Urinary bladder (tissue), 4 donors: ENCODE measurements at places on chromosomes 5 and 9.

DNA sequence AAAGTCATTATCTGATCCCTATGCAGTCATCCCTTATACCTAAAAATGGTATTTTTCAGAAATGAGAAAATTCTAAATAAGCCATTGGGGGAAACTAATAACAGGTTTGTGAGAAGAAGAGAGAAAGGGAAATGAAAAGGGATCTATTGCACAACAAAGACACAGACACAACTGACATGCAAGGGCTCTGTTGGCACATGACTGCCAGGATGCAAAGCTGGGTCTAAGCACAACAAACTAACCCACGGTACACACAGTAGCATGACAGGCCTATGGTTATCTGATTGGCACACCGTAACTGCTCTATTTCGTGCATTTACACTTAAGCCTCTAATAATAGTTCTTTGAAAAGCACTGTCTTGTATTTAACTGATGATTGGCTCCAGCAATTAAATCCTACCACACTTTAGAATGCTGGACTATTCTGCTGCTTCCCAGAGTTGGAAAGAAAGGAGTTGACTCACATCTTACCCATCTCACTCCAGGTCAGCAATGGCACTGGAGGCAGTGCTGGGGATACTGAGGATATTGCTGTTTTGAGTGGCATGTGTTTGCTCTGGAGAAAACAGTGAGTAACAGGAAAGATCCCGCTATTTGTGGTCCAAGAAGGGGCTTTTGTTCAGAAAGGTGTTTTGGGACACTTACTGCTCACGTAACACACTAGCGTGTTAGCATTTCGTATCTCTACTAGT lies 328.3 kb downstream of the GLIS3 start:
- no peak for DNase-seq

DNA sequence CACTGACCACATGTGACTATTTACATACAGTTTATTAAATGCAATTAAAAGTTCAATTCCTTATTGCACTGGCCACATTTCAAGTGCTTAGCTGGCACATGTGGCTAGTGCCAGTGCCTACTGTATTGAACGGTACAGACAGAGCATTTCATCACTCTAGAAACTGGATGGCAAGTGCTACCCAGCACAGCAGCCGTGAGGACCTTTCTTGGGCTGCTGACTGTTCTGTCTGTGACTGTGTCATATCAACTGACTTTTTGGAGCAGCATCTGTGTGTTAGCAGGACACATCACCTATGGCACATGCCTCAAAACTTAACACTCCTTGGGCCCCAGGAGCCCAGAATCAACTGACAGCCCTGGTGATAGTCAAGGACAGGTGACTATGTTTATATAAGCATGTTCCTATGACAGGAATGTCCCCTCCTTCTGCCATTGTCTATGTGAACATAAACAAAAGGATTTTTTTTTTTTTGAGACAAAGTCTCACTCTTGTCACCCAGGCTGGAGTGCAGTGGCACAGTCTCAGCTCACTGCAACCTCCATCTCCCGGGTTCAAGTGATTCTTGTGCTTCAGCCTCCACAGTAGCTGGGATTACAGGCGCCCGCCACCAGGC lies 8.9 kb downstream of the IRF1 start:
- DNase-seq: no peak

DNA sequence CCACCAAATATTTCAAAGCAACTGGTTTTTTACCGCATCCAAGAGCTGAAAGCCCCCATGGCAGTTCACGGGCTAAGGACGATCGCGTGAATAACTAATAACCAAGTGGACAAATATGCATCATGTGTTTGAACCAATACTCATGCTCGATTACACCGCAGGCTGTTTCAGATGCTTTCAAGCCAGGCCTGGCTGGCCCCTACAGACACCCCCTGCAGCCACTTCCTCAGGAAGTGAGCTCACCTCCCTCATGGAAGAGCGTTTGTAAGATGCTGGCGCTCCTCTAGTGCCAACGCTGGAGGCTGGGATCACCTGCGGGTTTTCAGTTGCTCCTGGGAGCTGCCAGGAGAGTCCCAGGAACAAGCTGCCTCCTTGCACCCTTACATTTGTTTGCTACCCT lies 53.9 kb upstream of the PTCH1 start:
- no peak for DNase-seq

GRCh38 chr5:111942661-111943401 lies 185.8 kb upstream of the NREP start:
- no peak for DNase-seq

DNA sequence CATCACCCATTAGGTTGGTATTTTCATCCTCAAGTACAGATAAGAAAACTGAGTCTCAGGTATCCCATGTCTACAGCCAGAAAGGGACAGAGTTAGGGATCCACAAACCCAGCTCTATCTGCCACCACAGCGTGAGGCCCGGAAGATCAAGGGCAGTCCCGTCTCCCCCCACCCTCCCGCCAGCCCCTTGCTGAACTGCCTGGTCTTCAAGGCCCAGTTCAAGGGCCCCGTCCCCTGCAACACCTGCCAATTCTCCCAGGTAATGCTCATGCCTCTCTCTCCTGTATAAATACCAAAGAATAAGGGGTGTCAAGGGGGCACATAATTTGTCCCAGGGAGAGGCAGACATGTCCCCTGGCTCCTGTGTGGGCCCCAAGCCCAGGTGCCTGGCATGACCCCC lies 50.7 kb downstream of the AK8 start:
- DNase-seq: no peak

- DNase-seq: no peak
These were observed 681 bp downstream of the PPWD1 start for GRCh38 chr5:65563777-65564176.

DNA sequence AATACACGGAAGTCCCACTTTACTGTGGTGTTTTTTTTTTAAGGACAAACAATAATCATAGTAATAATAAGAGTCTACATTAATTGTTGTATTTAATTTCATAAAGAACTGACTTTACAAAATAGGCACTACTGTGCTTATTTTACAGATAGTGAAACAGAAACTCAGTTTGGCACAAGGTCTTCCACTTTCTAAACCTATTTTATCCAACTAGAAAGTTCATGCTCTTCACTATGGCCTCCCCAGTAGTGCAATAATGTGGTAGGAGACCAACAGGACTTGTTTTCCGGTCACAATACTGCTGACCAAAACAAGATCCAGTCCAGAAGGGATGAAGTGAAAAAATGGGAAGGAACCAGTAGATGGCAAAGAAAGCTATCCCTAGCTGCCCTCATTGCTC lies 531.6 kb downstream of the CAAP1 start:
- DNase-seq: no peak

- no peak for DNase-seq
These were observed 62.2 kb downstream of the RAD23B start for GRCh38 chr9:107345327-107345726.

DNA sequence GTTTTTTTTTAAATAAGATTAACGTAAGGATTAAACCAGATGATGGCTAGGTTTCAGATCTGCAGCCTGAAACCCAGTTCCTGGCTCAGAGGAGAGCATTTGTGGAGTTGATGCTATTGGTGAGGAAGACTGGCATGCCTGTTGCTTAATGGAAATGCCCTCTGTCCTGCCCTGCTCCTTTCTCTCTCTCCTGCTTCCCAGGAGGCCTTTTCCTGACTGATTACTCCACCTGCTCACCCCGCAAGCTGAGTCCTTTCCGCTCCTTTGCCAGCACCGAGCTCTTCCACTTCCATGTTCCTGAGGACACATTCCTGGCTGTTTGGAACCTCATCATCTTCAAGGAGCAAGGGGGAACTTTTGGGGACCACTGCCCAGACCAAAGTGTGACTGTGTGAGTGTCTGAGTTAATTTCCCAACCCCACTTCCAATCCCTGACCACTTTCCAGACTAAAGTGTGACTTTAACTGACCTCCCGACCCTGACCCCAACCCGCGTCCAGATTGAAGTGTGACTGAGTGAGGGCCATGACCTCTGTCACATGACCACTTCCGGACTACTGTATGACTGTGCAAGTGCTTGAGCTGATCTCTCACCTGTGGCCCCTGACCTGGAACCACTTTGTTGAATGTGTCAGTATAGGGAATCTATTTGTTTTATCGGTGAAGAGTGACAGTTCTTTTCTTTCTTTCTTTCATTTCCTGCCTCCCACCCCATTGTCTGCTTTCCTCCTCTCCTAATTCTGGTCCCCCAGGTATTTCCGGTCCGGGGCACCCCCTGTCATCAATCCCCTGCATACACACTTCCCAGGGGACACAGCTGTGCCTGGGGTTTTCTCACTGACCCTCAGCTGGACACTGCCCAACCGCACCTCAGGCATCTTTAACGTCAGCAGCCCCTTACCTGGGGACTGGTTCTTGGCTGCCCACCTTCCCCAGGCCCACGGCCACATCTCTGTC lies 5.5 kb downstream of the TMEM8B start:
- DNase-seq: no peak

DNA sequence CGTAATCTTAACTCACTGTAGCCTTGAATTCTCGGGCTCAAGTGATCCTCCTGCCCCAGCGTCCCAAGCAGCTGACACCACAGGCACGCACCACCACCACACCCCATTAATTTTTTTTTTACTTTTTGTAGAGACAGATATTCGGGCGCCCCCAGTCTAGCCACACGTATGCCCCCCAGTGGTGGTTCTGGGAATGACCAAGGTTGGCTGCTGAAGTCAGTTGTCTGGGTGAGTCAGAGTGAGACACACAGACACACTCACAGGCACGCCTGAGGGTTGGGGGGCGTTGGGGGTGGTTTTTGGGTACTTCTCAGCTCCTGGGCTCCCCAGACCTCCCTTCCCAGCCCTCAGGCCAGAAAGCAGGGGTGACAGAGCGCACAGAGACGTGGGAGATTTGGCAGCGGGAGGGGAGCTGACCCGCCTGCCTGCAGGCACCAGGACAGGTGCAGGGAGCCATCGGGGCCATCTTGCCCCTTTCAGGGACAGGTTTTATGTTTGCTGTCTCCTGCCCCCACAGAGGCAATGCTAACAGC lies 4.2 kb upstream of the ENTPD8 start:
- no peak for DNase-seq

DNA sequence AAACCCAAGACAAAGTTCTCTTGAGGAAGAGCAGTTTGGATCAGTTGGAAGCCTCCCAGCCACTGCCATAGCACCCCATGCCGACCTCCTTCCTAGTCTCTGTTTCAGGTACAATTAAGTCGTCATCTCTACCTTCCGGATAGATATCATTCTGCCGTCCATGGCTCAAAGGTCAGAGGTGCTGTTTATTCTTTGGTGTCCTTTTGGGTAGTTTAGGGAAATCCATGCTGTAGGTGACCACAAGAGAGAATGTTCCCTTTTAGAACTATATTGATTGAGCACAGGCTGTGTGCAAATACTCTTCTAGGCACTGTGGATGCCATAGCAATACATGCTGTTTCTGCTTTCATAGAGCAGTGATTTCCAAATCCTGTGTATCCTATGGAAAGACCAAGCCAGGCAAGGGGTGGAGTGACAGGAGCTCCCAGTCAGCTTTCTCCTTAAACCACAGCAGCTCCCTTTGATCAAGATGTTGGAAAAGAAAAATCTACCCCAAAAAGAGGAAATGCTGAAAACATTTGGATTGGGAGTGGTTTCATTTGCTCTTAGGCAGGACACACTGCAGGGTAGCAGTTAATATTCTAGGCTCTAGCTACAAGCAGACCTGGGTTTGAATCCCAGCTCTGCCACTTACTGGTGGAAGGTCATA lies 127.9 kb downstream of the PALM2AKAP2 start:
- DNase-seq: no peak

GRCh38 chr5:38707352-38708210 lies 138.2 kb upstream of the OSMR start:
- no peak for DNase-seq

- DNase-seq: no peak
These were observed 13.0 kb downstream of the ELL2 start for GRCh38 chr5:95948631-95949030.
